ENCODE measurements at places on chromosomes 12 and 14.
A peak's percentile ranks its signal among the peaks of the same experiment; 100 is the strongest.

- DNase-seq: no peak
Measured at GRCh38 chr14:87628129-87628528, 364.9 kb downstream of the GALC start.

- DNase-seq: no peak
Measured at GRCh38 chr12:25824734-25825133, 133.7 kb upstream of the RASSF8 start.

DNA sequence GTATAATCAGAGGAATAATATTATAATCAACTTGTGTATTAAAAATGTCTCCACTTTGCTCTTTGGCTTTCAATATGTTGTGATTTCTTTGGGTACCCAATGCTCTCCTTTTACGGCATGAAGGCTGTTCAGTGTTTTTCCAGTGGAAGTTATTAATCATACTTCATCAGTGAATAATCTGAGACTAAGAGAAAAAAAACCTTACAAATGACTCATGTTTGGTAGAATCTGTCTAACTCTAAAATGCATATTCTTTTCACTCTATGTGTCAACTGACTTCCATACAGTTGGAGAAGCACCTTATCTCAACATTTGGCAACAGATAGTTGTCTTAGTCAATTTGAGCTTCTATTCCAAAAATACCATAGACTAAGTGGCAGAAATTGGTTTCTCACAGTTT lies 82.2 kb downstream of the PTPRO start:
- DNase-seq: no peak

- DNase-seq: no peak
Measured at GRCh38 chr12:124749725-124750124, 113.9 kb downstream of the SCARB1 start.

GRCh38 chr14:92252323-92252722 lies 70.6 kb upstream of the SLC24A4 start:
- DNase-seq: no peak

DNA sequence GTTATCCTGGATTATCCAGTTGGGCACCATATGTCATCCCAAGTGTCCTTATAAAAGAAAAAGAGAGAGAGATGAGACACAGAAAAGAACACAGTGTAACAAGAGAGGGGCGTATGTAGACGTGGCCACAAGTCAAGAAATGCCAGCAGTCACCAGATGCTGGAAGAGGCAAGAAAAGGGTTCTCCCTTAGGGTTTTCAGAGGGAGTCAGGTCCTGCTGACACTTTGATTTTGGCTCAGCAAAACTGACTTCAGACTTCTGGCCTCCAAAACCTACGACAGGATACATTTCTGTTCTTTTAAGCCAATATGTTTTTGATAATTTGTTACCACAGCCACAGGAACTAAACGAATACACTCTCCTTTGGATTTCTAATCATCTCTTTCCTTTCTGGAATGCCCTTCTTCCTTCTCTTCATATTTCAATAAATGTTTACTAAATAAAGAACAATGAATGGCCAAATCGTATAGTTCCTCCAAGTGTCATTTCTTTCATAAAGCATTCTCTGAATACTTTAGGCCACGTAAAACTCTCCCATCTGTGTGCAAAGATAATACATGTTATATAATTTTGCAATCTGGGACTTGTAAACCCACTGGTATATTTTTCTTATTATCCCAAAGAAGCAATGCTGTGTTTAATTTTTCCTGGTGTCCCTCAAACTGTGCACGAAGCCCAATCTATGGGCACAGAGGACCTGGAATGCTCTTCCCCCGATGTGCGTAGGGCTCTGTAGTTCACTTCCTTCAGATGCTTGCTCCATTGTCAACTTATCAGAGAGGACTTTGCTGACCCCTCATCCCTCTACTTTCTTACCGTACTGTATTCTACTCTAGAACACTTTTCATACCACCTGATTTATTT lies 303.6 kb downstream of the CEP128 start:
- DNase-seq: no peak

DNA sequence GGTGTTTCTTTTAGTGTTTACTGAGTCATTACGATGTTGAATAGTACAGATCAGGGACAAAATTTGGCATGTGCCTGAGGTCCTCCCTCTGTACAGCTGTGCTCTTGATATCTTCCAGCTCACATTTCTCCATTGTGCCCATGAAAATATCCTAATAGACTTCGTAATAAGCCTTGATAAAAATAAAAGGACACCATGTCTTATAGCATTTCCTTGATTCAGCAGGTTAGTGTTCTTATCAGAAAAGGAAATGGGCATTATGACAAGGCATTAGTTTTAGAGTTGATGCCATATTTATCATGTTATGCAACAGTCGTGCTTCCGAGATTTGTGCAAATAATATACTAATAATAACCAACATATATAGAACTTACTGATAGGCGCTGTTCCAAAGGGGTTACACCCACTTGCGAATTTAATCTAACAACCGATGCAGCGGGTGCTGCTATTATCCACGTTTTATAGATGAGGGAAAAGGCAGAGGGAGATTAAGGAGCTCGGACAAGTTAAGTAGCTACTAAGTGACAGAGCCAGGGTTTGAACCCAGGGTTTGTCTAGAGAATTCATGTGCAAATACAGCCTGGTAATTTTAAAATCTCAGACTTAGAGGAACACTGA lies 15.1 kb upstream of the WNK1 start:
- DNase-seq: no peak

- DNase-seq: no peak
Measured at GRCh38 chr12:93786656-93787397, 109.7 kb downstream of the CRADD start.

GRCh38 chr12:57487055-57487596 lies 742 bp upstream of the MARS1 start:
- no peak for DNase-seq

GRCh38 chr12:115672086-115672485 lies 605.4 kb downstream of the MED13L start:
- no peak for DNase-seq

- peak; percentile 29 for DNase-seq
Measured at GRCh38 chr12:106682594-106683234, 91.8 kb upstream of the RIC8B start.

DNA sequence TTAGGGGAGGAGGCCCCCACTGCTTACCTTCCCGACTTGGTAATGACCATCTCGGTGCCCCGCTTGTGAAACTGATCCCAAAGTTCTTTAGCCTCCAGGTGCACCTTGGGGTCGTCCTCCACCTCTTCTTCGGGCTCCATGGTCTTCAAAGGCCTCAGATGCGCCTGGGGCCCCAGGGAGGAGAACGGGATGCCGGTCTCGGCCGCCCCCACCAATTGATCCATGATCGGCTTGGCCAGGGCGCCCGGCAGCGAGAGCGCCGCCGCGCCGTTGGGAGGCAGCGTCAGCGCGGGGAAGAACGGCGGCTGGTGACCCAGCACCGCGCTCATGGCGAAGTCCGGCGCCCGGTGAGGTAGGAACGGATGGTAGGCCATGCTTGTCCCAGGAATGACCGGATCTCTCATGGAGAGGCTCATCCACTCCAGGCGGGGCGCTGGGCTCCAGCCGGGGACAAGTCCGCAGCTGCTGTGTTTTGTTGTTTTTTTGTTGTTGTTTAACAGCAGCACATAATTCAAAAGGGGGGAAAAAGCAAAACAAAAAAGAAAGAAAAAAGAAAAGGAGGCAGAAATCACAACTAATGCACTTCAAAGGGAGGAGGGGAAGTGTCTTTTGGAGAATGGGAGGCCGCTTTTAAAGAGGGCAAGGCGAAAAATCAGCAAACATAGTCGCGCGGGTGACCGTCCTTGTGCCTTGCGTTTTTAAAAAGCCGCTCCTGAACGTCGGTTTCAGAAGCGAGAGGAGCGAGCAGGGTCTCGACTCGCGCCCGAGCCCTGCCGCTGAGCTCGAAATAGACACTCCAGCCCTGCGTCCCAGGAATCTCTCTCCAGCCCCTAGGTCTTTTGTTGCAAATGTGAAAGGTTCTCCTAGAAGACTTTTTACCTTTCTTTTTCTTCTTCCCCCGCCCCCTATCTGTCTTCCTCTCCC lies 928 bp downstream of the TBX3 start:
- DNase-seq: no peak

DNA sequence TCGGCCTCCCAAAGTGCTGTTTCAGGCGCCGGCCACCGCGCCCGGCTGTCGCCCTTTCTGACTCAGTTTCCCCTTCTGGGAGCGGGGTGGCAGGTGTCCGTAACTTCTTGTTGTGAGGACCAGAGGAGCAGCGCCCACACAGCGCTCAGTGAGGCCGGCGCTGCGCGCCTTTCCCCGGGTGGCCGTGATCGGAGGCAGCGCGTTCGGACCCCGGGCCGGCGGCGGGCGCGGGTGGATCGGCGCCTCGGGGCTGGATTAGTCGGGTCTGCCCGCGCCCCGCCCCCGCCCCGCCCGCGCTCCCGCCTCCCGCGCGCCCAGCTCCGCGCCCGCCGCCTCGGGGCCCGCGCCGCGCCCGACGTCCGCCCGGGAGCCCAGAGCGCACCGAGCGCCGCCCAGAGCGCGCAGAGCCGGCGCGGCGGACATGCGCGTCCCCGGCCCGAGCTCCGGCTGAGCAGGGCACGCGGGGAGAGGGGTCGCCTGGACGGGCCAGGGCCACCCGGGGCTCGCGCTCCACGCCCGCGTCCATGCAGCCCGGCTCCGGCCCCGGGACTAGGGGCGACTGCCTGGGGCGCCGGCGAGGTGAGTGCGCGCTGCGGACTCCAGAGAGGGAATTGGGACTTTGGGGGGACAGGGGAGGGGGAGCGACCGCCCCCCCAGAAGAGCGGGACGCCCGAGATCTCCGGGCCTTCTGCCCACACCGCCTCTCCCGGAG lies 50.6 kb downstream of the LRCOL1 start:
- DNase-seq: peak; percentile 89

- no peak for DNase-seq
Measured at GRCh38 chr14:74784634-74785033, 21.5 kb downstream of the YLPM1 start.

DNA sequence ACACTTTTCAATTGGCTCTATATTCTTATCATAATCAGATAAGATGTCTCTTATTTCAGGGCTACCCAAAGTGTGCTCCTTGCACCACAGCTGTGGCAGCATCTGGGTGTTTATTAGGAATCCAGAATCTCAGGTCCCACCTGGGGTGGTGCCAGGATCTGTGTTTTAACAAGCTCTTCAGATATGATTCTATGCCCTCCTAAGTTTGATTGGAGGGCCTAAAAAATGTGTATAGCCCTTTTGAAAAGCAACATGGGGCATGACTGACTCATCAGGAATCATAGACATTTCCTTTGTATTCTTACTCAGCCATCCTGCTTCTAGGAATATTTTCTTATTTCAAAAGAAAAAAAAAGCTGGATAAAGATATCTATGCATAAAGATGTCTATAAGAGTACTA lies 103.1 kb downstream of the HELB start:
- DNase-seq: no peak

DNA sequence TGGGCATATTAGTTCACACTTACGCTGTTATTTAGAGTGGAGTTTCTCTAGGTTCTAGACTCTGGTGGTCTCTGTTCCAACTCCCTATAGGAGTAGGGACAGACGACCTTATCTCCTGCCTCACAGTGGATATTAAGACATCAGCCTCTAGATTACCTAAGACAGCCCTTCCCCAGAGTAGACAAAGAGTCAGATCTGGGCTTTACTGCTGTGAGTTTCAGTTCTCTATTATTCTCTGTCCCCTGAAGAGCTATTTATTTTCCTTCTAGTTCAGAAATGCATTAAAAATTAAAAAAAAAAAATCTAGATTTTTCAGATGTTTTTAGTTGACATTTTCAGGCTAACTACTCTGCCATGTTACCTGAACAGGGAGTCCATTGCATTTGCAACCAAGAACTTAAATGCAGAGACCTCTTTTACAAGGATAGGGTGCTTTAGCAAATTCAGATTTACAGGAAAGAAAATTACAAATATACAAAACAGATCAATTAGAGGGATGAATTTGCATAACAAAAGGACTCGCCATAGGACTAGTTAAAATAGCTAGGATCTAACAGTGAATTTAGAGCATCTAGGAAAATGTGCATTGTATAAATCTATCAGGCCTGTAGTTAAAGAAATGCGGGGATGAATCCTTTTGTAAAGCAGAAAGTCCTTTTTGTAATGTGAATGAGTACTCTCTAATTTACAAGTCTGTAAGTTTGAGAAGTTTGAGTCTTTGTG lies 381.4 kb downstream of the APAF1 start:
- no peak for DNase-seq

DNA sequence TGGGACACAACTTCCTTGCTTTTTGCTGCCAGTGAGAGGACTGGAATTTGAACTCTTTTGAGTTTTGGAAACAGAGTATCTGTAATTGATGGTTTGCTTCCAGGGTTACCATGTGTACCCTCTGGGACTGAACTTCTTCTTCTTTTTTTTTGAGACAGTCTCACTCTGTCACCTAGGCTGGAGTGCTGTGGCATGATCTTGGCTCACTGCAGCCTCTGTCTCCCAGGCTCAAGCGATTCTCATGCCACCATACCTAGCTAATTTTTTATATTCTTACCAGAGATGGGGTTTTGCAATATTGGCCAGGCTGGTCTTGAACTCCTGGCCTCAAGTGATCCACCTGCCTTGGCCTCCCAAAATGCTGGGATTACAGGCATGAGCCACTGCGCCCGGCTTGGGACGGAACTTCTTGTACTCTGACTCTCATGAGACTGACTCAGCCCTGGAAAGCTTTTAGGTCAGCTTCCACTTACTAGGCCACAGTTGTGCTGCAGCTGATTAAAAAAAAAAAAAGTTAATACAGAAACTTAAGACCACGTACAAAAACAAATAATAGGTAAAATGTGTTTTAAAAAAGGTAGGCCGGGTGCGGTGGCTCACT lies 15.8 kb downstream of the SEL1L start:
- DNase-seq: no peak

DNA sequence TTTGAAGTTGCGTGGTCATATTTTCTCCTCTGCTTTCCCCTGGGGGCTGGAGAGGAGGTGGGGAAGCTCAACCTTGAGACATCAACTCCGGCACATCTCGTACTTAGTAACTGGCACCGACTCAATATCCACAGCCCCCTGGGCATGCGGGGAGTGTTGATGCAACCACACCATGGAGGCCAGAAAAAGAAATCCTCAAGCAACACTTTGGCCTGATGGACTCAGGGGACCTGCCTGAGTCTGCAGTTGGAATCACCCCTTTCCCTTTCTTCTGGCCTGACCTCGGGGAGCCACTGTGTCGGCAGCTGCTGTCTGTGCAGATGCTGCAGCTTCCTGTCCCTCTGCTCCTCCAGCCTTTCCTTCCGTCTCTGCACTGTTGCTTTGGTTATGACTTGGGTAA lies 11.4 kb upstream of the AACS start:
- DNase-seq: no peak

GRCh38 chr14:31487886-31488285 lies at the start of gene GPR33:
Gene GPR33, minus strand, starts transcription at chr14:31488039. Its CDS starts 4,074 bp downstream, at chr14:31483965.
- no peak for DNase-seq

Data from GM13976 (cell line).